ENCODE measurements at places on chromosomes 2 and 18.

DNA sequence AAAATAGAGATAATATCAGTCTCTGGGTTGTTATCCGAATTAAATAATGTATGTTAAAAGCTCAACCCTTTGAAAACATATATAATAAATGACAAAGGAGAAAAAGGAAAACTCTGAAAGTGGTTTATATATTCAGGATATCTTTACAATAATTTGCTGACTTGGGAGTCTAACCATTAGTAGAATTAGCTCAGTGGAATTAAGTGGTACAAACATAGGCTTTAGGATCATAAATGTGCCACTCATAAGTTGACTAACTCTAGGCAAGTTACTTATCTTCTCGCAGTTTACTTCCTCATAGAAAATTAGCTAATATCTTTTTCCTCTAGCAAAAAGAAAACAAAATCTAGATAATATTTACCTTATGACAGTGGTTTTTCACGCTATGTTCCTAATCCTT lies 44.6 kb downstream of the HEATR5B start:
- DNase-seq = no peak

DNA sequence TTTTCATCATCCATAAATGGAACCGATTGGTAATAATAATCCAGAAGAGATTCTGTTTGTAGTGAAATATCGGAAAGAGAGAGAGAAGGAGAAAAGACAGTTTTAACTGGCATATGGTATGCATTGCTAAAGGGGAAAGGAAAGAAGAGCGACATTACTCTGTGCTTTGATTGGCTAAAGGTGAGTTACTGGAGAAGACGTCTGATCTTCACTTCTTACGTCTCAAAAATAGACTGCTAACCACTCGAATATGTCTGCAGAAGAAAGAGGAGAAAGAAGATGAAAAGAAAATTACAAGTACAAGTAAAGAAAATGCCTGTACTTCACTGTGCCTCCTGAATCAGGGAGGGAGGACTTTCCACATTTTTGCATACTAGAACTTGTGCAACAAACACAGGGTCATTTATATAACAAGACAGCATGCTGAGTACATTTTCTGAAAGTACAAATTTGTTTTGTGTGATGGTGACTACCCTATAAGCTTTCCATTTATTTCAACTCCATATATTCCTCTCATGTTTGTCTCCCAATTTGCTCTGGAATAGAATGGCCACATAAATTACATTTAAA lies 787.2 kb downstream of the RNF144A start:
- DNase-seq = no peak

DNA sequence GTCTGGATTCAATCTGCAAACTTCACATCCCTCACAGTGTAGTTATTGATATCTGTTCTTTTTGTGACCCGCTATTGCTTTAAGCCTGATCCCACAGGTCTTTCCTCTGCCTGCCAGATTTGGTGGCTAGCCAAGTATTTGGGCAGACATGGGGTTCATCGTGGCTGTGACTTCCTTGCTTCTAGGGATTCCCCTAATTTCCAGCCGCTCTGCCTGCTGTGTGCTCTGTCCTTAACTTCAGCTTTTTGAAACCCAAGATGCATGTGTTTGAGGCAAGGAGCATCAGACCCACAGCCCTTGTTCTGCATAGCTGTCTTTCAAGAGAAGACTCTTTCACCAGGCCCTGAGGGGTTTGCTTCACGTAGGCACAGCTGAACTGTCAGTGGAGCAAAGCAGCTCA lies 54.2 kb downstream of the NCAPH start:
- no peak for DNase-seq

- DNase-seq = no peak
These were observed 74.4 kb upstream of the SCN7A start for GRCh38 chr2:166568409-166568808.

DNA sequence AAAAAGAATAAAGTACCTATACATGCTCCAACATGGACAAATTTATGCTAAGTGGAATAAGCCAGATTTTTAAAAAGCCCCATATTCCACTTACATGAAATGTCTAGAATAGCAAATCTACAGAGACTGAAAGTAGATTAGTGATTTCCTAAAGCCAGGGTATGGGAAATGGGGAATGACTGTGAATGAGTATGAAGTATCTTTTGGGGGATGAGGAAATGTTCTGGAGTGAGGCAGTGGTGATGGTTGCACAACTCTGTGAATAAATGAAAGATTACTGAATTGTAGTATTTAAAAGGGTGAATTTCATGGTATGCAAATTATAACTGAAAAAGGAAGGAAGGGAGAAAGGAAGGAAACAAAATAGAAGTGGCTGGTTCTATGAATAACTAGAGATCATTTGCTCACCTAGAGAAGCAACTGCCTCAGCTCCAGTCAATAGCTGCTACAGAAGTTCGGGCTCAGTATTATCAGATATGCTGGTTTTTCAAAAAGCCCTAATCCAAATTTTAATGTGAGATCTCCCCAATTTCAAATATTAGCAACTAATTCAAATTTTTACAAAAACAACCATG lies 39.3 kb downstream of the MAP3K2 start:
- DNase-seq = no peak

DNA sequence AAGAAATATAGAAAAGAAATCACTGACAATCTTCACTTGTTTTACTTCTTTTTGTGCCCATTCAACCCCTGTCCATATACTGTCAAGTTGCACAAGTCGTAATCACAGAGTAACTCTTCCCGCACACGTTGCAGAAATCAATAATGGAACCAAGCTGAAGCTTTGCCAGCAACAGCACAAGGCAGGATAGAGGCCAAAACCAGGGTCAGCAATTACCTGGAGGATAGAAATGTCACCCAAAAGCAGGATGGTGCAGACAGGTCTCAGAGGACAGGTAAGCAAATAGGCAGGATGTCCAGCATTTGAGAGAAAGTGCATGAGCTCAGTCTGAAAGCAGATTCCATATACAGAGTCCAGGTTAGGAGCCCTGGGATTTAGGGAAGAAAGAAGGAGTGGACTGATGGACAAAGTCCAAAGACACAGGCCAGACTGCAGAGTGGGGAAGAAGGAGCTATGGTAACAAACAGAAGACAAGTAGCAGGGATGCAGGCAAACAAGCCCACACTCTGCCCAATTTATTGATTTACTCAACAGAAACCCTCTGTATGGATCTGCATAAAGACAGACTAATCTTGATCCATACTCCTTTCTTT lies 52.7 kb downstream of the PID1 start:
- DNase-seq = no peak

GRCh38 chr2:127106457-127106990 lies 430 bp downstream of the BIN1 start:
- peak; percentile 50 for DNase-seq

DNA sequence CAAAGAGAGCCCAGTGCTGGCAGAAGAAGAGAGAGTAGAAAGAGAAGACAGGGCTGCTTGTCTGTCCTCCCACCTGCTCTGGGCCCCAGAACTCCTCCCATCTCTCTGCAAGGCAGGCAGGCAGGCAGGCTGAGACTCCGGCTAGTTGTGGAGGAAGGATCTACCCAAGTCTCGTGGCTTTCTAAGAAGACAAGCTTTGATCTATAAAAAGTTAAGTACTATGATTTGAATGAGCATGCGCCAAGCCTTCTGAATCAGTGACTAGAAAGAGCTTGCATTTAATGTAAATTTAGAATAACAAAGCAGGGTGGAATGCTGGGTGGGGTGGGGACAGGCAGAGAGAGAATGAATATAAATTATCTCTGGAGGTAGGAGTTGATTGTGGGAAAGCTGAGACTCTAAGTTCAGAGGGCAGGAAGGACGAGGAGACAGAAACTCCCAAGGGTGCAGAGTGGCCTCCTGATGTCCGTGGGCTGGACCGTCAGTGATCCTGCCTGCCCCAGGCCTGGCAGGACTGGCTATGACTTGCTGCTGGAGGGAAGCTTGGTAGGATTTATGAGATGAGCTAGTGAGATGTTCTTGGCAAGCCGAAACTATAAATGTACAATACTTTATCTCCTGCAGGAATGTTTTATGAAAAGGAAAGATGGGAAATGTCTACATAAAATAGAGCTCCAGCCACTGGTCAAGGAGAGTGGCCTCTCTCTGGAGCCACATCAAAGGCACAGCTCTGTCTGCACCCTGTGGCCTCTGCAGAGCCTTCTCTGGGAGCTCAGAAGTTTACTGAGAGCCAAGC lies 447.5 kb downstream of the TNS1 start:
- no peak for DNase-seq
